Activated T-helper 17 cell treated with anti-CD3 and anti-CD28 coated beads, Interleukin-2, amount 50 U/mL, for 72 hours (primary cell): ENCODE measurements at places on chromosomes 2 and 18.

GRCh38 chr2:106108351-106108750 lies 85.8 kb downstream of the UXS1 start:
- ATAC-seq: no peak

DNA sequence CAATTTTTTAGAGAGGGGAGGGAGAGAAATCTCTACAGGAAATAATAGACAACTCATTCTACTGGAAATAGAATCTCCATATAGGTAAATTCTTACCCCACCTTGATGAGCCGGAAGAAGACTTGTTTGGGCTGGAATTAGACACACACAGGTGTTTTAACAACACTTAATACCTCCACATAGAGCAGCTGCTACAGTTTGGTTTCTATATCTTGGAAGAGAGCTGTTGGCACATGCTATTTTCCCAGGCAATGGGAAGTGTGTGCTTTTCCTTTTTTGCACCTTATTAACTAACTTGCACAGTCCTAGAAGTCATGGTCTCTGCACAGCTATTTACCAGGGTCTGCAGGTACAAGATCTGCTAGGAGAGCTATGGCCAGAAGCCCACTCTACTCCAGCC lies 73.7 kb downstream of the SATB2 start:
- ATAC-seq: no peak

- no peak for ATAC-seq
Measured at GRCh38 chr18:78496079-78496478, 483.5 kb upstream of the SALL3 start.

GRCh38 chr2:185793532-185794345 lies 55.1 kb downstream of the FSIP2 start:
- ATAC-seq: no peak

DNA sequence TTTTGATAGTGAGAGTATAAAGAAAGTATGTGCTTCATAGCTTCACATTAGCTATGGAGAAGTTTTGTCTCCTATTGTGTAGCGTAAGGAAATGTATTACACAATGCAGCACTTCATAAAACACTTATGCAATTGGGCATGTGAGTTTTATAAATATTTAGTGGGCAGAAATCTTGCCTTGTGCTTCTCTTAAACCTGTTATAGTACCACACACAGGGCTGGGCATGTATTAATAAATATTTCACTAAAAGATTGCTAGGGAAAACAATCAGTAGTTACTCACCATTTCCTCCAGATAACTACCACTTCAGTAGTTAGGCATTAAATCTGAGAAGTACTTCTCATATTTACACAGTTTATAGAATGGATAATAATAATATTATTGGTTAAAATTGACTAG lies 1080.8 kb upstream of the PIK3C3 start:
- ATAC-seq: no peak

DNA sequence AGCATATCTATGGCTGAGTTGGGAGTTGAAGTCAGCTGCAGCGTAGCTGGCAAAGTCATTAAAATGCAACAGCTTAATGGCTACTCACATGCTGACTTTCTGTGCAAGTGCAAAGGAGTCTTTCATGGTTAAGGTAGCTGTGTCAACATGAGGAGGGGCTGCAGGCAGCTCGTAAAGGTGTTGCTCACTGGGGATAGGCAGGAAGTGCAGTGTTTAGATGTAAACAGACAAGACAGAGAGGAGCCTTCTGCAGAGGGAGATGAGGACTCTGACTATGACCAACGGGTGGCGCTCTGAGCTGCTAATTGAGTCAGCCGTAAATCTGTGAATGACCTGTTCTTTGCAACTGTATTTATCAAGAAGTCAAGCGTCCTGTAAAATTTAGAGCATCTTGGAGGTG lies 22.3 kb upstream of the CAVIN2 start:
- no peak for ATAC-seq

- no peak for ATAC-seq
Measured at GRCh38 chr2:96727431-96727830, 12.4 kb downstream of the LMAN2L start.

- no peak for ATAC-seq
Measured at GRCh38 chr2:136468799-136469369, 296.5 kb upstream of the THSD7B start.

DNA sequence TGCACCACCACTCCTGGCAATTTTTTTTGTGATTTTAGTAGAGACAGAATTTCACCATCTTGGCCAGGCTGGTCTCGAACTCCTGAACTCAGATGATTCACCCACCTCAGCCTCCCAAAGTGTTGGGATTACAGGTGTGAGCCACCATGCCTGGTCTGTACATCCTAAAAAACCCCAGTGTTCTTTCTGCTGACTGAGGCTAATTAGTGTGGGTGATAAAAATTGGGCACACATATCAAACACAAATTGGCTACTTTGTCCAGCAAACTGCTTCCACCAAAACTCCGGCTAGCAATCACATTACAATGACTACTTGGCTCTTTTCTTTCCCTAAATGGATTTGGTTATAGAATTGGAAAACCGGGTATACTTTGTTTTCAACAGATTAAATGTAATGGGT lies 153.9 kb downstream of the SLC8A1 start:
- ATAC-seq: no peak

- no peak for ATAC-seq
Measured at GRCh38 chr2:214545898-214546542, 135.2 kb downstream of the VWC2L start.

DNA sequence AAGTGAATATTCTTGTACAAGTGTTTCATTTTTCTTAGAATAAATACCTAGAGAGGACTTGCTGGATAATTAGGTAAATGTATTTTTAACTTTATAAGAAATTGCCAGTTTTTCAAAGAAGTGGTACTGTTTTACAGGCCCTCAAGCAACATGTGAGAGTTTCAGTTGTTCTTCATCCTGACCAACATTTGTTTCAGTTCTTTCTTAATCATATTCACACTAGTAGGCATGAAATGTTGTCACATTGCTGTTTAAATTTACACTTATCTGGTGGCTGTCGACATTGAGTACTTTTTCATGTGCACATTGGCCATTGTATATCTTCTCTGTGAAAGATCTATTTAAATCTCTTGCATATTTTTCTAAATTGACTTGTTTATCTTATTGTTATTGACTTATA lies 178.1 kb downstream of the ACOXL start:
- peak; percentile 52 for ATAC-seq

DNA sequence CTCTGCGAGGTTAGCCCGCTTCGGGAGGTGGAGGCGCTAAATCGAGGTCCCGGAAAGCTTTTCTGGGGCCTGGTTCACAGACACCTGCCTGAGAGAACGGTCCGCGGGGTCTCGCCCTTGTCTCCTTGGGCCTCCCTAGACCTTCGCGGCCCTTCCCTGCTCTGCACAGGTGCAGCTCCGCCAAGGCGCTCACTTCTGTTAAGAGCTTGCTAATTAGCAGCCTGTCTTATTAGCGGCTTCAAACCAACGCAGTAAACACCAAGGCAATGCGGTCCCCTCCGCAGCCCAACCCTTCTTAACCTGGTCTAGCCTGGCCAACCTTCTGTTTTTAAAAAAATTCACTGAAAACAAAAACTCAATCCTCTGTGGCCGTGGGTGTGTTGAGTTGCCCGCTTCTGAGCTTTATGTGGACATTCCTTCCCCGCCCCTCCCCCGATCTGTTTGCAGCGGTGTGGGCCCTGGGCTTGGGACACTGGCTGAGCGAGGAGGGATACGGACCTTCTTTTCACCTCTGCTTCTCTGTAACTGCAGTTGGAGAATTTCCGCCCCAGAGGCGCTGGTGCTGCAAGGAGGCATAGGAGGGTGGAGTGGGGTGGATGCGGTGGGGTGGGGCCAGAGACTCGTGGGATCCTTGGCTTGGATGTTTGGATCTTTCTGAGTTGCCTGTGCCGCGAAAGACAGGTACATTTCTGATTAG lies 3.4 kb upstream of the HOXD4 start:
- no peak for ATAC-seq

GRCh38 chr2:127174136-127174535 lies 46.0 kb downstream of the CYP27C1 start:
- no peak for ATAC-seq

DNA sequence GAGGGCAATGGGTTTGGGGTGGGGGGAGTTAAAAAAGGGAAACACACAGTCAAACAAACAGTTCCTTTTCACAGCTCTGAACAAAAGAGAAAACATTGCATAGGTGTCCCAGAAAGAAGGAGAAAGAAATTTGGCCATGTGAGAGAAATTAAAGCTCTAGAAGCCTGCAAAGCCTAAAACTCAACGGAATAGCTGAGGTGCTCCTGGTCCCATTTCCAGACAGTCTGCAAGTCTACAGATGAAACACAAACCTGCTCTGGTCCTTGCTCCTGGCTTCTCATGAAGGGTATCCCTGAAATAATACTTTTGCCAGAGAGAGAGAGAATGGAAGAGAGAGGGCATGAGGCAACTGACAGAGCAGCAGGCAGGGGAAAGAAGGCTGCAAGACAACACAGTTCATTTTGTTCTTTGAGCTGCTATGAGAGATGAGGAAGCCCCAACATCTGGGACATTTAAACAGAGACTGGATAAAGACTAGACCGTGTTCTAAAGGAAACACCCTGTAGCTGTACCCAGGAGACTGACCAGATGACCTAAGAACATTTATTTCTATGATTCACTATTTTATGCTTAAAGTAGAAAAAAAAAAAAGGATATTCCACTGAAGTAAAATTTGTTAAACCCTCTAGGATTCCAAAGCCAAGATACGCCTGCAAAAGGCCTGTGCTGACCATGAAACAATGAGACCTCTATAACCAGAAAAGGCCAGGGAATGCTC lies 57.3 kb upstream of the CYP26B1 start:
- ATAC-seq: no peak

- ATAC-seq: no peak
Measured at GRCh38 chr2:199433204-199433832, 24.4 kb downstream of the SATB2 start.

DNA sequence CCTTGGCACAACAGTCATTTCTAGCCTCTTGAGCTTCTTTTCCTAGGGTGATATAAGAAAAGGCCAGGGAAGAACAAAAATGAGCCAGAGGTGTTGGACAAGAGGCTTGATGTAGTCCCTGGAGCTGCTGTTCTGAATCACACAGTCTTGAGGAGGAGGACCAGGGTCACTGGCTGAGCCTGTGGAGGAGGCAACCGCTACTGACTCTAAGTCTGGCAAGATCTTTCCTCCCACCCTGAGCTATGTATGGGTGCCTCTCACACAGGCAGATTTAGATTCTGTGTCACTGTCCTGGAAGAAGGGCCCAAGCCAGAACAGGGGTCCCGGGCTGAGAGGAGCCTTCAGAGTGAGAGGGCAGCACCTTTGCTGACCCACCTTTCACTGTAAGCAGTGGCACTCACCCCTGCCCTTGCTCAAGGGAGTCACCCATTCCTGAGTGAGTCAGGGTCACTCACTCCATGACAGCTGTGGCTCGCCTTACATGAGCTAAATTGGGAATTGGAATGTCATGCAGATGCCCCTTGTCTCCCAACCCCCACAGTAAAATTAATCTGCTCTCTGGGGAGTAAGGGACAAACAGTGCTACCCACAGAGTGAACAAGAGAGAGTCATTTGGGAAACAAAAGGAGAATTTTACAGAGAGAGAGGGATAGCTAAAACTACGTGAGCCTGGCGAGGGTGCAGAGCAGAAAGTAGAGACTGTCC lies at the start of gene TRIM54:
Gene TRIM54, plus strand, starts transcription at position 575 of the 705 bp plus-strand sequence. CDS start 303 bp downstream, outside the sequence.
- ATAC-seq: no peak

DNA sequence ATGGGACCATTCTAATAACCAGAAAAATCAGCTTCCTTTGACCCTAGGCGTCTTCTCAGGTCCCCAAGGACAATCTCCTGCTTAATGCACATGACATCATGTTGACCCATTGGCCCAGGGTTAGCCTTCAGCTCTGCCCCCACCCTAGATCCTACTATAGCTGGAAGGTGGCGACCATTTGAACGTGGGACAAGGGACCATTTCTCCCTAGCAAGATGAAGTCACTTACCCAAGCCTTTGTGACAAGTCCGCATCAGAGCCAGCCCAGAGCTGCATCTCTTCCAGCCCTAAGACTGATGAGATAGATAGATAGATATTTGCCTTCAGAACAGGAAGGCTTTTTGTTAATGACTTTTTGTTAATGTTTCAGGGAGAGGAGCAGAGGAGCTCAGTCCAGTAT lies 28.2 kb upstream of the TAF1B start:
- no peak for ATAC-seq

DNA sequence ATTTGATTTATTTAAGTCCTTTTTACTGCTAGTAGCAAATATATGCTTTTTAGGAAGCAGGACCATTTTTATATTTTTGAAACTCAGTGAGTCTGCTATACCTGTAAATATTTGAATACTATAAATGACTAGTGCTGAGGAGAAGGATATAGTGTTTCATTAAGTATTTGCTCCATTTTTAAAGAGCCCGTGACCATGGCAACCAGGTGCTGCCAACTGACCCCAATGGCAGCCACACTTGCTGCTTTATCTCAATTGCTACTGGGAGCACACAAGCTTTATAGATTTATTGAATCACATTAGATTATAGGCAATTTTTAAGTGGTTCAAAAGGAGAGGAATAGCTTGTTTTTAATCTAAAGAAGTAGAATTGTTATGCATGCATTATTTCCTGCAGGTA lies 142.0 kb downstream of the SCG2 start:
- ATAC-seq: no peak

- no peak for ATAC-seq
Measured at GRCh38 chr2:25159949-25160348, 8.4 kb downstream of the POMC start.

GRCh38 chr18:26271917-26272549 lies 45.8 kb downstream of the TAF4B start:
- ATAC-seq: no peak

DNA sequence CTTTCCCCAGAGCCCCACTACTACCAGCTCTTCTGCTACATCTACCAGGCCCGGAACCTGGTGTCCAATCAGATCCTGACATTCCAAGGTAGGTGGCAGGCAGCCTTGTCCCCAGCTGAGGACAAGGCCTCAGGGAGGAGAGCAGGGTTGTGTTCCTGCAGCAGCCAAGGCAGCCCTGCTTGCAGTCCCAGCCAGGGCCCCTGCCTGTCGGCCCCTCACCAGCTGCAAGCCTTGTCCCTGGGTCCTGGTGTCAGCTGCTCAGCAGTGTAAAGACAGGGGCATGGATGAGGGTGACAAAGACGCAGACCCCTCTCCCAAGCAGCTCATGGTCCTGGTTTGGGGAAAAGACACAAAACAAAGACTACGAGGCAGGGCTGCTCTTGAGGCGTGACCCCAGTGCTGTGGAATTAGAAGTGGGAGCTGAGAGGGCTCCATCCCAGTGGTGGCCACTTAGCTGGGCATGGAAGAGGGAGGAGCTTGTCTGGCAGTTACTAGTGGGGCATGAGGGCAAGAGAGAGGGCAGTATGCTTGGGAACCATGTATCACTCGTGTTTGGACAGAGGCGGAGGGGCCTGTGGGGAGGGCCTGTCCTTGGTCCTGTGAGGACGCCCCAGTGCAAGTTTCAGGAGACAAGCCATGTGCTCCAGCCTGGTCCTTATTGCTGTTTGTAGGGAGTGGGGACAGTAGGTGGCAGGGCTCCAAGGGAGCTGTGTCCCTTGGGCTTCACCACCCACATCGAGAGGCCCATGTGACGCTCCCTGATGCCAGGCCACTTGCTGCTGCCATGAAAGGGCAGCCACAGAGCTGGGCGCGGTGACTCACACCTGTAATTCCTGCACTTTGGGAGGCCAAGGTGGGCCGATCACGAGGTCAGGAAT lies 47.5 kb downstream of the LMAN2L start:
- ATAC-seq: no peak

DNA sequence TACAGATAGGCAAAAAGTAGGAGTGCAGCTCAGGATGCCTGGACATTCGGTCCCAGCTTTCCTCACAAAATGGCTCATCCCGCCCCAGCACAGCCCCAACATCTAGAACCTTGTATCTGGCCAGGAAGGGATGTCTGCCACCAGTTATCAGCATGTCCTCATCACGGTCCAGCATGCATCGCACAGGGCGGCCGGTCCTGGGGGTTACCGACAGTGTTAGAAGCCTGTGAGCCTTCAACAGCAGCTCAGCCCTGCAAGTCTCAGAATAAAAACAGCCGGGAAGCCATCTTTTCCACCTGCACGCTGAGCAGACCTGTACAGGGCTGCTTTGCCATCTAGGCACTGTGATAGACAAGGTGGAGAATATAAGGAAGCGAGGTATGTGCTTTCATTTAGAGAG lies 49.2 kb downstream of the XDH start:
- no peak for ATAC-seq
